ENCODE measurements at places on chromosomes 5 and 9. TPM values are rescaled to one million over a fixed set of nuclear protein-coding genes. Genes with fewer than 3 reads are reported as not detected.

DMRT1 gene
- not detected for total RNA-seq

- no peak overlapping the region for H3K4me3 ChIP-seq
- no peaks in the 10 kb centered on the region for H3K27me3 ChIP-seq
- no peak for DNase-seq
- no peaks in the 10 kb centered on the region for H3K36me3 ChIP-seq
Observed at GRCh38 chr9:75175395-75175794, 87.1 kb downstream of the OSTF1 start.

DNA sequence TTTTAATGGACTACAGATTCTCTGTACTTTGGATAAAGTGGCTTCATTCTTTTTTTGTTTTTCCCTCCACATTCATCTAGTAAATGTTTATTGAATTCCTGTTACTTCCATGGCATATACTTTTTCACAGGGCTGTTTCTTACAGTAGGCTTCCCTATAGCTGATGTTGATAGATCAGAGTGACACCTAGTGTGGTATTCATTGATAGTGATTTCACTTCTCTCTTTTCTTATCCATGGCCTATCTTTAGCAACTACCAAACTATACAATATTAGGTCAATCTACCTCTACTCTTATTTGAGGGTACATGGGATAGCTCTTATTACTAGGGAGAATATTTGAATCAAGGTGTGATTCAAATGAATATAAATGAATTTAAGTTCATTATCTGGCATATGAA, 35.8 kb downstream of the FSD1L start:
- H3K4me3 ChIP-seq = no peak overlapping the region
- no peaks in the 10 kb centered on the region for H3K4me1 ChIP-seq
- no peaks in the 10 kb centered on the region for H3K27me3 ChIP-seq
- DNase-seq = no peak
- H3K36me3 ChIP-seq = no peaks in the 10 kb centered on the region

GRCh38 chr5:129245489-129245888, 150.9 kb downstream of the ISOC1 start:
- no peaks in the 10 kb centered on the region for H3K36me3 ChIP-seq
- no peaks in the 10 kb centered on the region for H3K27me3 ChIP-seq
- no peak for DNase-seq

DNA sequence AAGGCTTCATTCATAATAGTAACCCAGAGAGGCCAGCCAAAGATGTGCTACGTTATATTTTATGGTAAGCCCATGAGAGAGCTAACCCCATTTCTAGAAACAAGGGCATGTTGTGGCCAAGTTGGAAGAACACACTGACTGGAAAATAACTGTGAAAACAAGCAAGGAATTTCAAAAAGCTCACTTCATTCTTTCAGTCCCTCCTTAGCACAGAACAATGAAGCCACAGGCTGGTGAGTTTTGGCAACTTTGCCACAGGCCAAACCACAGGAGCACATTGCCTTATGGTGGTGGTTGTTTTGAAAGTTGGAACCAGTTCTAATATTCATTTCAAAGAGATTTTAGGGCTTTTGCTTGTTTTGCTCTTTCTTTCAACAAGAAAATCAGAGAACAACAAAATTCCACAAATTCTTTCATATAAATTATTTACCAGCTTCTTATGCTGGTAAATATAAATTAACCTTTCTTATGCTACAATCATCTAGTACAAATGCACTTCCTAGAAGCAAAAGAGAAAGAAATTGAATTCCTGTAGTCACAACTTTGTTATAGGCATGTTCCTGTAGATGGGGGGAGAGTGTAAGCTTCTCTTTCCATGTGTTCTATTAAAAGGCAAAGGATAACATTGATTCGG, 225.4 kb upstream of the RFX3 start:
- no peak for DNase-seq
- no peaks in the 10 kb centered on the region for H3K27me3 ChIP-seq
- H3K27ac ChIP-seq = no peak overlapping the region
- no peak overlapping the region for H3K4me3 ChIP-seq
- no peaks in the 10 kb centered on the region for H3K4me1 ChIP-seq
- H3K36me3 ChIP-seq = no peaks in the 10 kb centered on the region

DNA sequence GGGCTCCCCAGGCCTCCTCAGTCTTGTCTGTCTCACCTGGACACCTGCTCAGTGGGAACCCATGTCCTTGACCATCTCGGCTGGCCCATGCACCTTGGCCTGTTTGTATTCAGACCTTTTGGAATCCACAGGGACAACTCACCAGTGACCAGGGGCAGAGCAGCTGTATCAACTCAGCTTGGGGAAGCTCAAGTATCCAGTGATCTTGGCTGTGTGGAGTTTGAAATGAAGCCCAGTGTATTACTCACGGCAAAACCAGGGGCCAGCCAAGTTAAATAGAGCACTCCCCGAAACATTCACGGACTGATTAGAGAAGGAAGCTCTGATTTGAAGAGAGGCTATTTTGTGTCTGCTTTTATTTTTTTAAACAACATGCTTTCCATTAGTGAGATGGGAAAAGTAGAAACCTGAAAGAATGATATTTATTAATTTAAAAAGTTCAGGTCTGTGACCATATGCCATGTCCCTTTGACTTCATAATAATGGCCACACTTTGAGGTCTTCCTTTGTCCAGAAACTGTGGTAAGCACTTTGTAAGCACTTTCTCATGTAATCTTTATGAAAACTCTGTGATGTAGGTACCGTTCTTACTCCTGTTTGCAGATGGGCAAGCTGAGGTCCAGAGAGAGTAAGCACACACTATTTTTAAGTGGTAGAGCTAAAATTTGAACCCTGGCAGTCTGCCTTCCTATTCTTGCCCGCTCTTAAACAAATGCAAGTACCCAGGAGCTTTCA, 656.5 kb downstream of the BNC2 start:
- no peaks in the 10 kb centered on the region for H3K27me3 ChIP-seq
- no peak overlapping the region for H3K27ac ChIP-seq
- no peaks in the 10 kb centered on the region for H3K4me1 ChIP-seq
- H3K36me3 ChIP-seq = no peaks in the 10 kb centered on the region

All from T-cell (primary cell).